IgD-negative memory B cell (primary cell): ENCODE measurements at places on chromosomes 7 and 10. TPM values are rescaled to one million over a fixed set of nuclear protein-coding genes. Genes with fewer than 3 reads are reported as not detected.

The SMKR1 gene
- 8.3 TPM for polyA plus RNA-seq

The CAPZA2 gene
- 172 TPM for polyA plus RNA-seq

The FAM241B gene
- 1.2 TPM for polyA plus RNA-seq

The LLCFC1 gene
- polyA plus RNA-seq = not detected

The ZPBP gene
- not detected for polyA plus RNA-seq

The PWWP2B gene
- polyA plus RNA-seq = 9.0 TPM

The WIPF3 gene
- not detected for polyA plus RNA-seq

The LOXL4 gene
- 0.08 TPM for polyA plus RNA-seq

The AGR2 gene
- polyA plus RNA-seq = not detected

The PHKG1 gene
- not detected for polyA plus RNA-seq

The CAMK1D gene
- polyA plus RNA-seq = 41.4 TPM

The UBN2 gene
- 2.8 TPM for polyA plus RNA-seq

The CALML3 gene
- not detected for polyA plus RNA-seq

The DBNL gene
- 384 TPM for polyA plus RNA-seq

The ASL gene
- polyA plus RNA-seq = 21.8 TPM

The ITPRIP gene
- 22.8 TPM for polyA plus RNA-seq
